ENCODE measurements at places on chromosomes 16 and 17. TPM values are rescaled to one million over a fixed set of nuclear protein-coding genes. Genes with fewer than 3 reads are reported as not detected.

DNA sequence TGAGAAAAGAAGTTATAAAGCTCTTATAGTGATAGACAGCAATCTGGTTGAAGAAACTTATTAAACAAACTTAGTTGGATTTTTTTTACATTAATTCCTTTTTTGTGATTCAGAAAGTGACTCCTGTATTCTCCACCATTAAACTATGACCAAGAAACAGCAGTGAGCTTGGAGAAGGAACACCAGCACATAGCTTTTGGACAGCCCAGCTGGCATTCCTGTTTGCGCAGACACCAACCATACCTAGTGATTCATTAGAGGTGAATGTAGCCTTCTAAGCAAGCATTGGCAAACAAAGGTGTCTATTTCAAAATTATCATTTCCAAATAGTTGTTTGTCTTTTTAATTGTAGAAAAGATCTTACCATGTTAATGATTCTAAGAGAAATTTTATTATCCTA lies 94.4 kb downstream of the STXBP4 start:
- DNase-seq = no peak

DNA sequence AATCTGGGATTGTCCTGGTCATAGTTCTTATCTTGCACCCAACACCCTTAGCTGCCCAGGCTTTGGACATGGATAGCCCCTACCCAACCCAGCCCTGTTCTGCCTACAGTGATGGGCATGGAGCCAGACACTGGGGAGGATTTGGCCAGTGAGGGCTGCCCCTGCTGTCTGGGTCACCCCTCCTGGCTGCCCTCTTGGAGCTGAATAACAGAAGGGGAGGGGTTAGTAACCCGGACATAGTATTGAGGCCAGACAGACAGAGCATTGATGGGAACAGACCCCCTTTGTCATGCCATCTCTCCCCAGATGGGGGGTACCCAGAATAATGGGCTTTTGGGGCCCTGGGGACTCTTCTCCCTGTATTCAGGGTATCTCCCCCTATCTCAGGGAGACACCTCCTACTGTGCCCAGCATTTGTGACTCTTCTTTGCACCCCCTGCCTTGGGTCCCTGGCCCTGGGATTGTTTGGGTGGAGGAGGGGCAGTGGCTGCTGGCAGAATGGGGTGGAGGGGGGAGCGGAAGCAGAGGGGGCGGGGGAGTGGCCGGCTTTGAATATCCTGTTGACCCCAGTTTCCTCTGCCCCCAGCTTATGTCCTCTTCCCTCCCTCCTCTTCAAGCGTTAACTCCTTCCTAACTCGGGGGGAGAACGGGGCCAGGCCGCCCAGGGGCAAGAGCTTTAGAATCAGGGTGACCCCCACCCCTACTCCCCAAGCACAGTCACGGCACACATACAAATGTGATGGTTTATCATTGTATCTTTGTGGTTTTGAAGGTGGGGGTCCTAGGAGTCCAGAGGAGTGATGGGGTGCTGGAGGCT lies 17.0 kb downstream of the GJD3 start:
- DNase-seq = peak; percentile 42

The SLC5A11 gene
- total RNA-seq = 0.25 TPM

The GRB7 gene
- total RNA-seq = not detected

The CD300C gene
- not detected for total RNA-seq

The SHISA9 gene
- 0.03 TPM for total RNA-seq

DNA sequence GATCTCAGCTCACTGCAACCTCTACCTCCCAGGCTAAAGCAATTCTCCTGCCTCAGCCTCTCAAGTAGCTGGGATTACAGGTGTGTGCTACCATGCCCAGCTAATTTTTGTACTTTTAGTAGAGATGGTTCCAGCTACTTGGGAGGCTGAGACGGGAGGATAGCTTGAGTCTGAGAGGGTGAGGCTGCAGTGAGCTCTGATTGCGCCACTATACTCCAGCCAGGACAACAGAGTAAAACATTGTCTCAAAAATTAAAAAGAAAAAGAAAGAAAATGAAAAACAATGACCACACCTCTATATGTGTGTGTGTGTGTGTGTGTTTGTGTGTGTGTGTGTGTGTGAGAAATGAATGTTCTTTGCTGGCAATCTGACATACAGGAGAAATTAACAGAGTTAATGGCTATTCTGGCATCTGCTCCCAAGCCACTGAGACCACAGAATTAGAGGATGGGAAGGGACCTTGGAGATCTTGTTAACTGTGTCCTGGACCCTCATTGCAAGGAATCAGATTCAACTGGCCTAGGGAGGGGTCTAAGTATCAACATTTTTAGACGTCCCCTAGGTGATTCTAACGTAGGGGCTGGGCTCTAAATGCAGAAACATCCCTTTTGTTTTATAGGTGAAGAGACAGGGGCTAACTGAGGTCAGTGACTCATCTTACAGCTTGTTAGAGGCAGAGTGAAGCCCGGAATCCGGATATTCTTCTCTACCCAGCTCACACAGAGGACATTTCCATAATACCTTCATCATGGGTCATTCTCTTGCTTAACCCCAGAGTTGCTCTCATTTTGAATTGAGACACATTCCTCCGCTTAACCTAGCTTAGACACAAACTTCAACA lies 16.4 kb upstream of the MARCHF10 start:
- peak; percentile 65 for DNase-seq

The COL1A1 gene
- total RNA-seq = 4.4 TPM

The CYGB gene
- not detected for total RNA-seq

The AOC2 gene
- total RNA-seq = 0.86 TPM

GRCh38 chr17:40061609-40062038 lies 1.1 kb upstream of the THRA start:
- no peak for DNase-seq

- DNase-seq = no peak
These were observed at the start of gene PYCARD for GRCh38 chr16:31202414-31203375. TSS of gene PYCARD (minus strand) at chr16:31202760. CDS start at chr16:31202690, 70 bp downstream.

GRCh38 chr17:75087182-75087557 lies 584 bp upstream of the SLC16A5 start:
- no peak for DNase-seq

DNA sequence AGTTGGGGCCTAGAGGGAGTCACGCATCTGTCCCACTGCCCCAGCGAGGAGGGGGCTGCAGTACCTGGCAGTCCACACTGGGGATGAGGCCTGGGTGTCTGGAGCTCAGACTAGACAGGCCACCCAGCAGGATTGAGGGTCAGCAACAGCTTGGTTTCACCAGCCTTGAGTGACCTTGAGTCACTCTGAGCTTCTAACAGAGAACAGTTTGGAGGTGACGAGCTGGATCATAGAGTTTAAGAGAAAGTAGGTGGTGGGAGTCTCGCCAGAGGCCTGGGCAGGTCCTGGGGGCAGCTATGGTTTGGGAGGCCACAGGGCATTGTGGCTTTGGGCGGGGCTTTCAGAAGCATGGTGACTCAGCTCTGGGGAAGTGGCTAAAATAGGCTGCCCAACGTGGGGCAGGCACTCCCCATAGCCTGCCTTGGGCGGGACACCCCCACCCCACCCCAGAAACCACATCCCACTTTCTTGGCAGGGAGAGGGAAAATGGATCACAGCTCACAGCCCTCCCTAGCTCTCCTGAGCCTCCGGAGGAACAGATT lies 20.5 kb downstream of the CDC42EP4 start:
- DNase-seq = peak; percentile 85

- no peak for DNase-seq
These were observed 24.0 kb downstream of the CMC2 start for GRCh38 chr16:80982646-80983045.

DNA sequence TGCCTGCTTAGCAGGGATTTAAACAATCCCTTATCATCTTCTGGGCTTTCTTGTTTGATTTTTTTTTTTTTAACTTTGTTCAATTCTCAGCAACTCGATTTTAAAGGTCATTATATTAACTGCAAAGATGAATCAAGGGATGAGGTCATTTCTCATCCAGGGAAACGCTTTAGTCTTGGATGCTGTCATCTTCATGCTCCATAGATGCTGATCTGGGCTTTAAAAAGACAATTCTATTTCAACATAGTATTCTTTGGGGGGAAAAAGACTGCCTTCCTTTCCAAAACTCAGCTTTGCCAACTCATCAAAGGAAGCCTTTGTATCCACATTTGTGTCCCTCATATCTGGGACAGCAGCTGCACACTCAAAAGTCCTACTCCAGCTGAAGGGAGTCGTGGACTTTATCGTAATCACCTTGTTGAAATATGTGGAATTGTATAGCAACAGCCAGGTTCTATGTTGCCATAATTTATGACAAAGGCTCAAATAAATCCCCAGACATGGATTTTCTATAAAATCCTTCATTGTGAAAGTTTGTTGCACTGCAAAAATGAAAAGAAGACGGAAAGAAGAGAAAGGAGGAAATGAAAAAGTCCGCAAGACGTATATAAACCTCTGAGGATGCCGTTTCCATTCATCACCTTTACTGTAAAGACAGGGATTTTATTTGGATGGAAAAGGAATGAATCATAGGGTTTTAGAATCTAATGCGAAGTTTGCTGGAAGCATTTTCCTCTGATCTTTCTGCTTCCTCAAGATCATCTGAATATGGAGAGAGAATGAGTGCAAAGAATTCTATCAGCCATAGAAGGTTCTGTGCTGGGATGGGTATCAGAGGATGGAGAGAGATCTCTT lies 48.6 kb upstream of the XYLT1 start:
- no peak for DNase-seq

The ADAM11 gene
- total RNA-seq = 0.73 TPM

DNA sequence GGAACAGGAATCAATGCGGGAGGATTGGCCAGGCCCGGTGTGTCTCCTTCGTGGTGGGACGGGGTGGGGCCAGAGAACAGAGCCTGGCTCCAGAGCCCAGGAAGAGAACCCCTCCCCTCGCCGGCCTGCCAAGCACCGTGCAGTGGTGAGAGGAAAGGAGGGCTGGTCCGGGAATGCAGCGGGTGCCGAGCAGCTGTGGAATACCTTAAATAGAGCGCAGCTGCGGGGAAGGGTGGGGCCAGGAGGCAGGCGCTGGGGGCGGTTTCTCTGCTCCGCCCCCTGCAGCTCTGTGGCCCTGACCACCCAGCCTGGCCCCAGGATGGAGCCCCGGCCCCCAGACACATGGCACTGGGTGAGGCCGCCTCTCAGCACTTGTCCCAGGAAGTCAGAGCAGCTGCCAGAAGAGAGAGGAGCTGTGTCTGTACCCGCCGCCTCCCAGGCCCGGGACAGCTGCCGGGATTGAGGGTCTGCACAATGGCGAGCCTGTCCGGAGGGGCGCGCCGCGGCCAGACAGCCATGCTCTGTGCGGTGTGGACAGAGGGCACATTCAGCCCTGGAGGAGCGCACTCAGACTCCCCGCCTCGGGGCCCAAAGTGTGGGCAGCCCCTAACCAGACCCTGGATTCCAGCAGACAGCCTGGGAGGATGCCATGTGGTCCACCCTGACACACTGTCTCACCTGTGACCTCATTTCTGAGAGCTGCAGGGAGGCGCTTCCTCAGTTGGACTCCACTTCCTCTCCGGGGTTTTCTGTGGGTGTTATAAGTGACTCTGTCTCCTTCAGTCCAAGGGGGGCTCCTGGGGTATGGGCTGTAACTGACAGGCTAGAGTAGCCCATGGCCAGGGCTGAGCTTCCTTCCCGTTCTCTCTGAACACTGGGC lies 268.8 kb downstream of the SEC14L1 start:
- peak; percentile 100 for DNase-seq

GRCh38 chr16:81715358-81716196 lies 63.5 kb upstream of the PLCG2 start:
- no peak for DNase-seq

- no peak for DNase-seq
These were observed 15.7 kb downstream of the PDP2 start for GRCh38 chr16:66895999-66896398.

- no peak for DNase-seq
These were observed 312.2 kb upstream of the GOT2 start for GRCh38 chr16:59046335-59046734.

DNA sequence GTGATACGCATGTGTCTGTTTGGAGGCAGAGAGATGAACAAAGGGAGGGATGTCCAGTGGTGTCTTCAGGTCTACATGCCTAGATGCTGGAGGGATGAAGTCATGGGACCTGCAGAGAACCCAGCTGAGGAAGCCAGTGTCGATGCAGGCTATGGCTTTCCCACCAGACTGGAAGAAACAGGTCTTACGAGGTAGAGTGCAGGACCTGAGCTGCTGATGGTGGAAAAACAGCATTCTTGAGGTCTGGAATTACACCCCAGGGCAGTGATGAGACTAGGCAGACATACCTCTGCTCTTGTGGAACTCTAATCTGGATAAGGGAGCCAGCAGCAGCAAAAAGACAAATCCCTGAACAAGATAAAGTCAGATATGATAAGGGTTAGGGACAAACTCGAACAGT lies 37.4 kb downstream of the ARSG start:
- DNase-seq = no peak

DNA sequence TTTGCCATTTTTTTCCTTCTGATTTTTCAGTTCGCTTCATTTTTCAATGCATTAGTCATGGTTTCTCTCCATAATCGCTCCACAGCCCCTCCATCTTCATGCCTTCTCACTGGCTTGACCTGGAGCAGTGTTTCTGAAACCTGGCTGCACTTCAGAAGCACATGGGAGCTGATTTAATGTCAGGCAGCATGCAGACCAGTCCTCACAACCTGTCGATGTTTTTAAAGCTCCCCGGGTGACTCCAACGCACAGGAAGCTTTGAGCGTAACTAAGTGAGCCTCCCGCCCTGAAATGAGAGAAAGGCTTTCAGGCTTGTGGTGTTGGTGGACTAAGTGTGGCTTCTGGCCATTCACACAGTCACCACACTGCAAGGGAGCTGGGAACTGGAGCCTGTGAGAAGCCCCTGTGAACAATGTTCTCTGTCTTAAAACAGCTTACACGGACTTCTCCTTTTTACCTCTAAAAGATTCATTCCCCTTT lies 16.8 kb upstream of the DRG2 start:
- peak; percentile 99 for DNase-seq

GRCh38 chr16:85428168-85428898 lies 184.8 kb upstream of the GSE1 start:
- DNase-seq = peak; percentile 11

GRCh38 chr17:82349287-82349701 lies 9.8 kb upstream of the TEX19 start:
- DNase-seq = no peak

The EPOP gene
- total RNA-seq = 6.6 TPM

GRCh38 chr16:78118469-78119025 lies 19.1 kb downstream of the WWOX start:
- peak; percentile 68 for DNase-seq

- no peak for DNase-seq
These were observed 16.4 kb downstream of the IGF2BP1 start for GRCh38 chr17:49013311-49014213.

GRCh38 chr16:24906199-24906808 lies 60.5 kb downstream of the SLC5A11 start:
- DNase-seq = peak; percentile 16

- no peak for DNase-seq
These were observed 72.4 kb downstream of the NOG start for GRCh38 chr17:56665864-56666263.

The NACA2 gene
- not detected for total RNA-seq

The CPNE2 gene
- total RNA-seq = 33.1 TPM

- no peak for DNase-seq
These were observed 11.7 kb upstream of the FAM83G start for GRCh38 chr17:19016297-19016696.

DNA sequence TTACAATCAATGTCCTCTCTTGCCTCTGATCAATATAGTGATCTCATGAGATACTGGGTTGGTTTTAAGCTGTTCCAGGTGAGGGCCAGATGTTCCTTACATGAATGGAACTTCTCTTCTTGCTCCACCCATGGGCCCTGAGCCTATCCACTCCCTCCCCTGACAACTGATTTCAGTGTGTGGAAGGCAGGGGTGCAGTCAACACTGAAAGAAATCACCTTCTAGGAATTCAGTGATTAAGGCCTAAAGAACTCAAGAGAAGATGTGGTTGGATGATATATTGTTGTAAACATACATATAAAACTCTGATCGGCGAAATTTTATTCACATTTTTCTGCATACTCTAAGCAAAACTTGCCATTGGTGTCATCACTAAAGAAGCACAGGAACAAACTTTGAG lies 6.7 kb upstream of the GOSR2 start:
- DNase-seq = no peak

The CCL4L2 gene
- total RNA-seq = not detected
